ENCODE measurements at places on chromosomes 4 and X.

- DNase-seq, result no peak
Measured at GRCh38 chr4:44761306-44761705, 35.0 kb upstream of the GNPDA2 start.

DNA sequence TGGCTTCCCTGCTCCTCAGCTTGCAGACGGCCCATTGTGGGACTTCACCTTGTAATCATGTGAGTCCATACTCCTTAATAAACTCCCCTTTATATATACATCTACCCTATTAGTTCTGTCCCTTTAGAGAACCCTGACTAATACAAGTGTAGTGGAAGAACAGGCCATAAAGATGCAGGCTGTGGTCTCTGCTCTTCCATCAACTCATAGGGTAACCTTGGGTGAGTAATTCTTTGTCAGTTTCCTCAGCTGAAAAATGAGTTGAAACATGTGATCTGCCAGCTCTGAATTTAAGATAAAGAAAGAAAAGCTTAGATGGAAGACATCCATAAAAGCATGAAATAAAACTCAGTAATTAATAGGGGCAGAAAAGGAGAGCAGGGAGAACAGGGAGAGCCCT is 103.6 kb downstream of the ENOX2 start:
- no peak for DNase-seq

GRCh38 chrX:143304025-143304424 is 213.2 kb downstream of the SPANXN3 start:
- DNase-seq, result no peak

GRCh38 chr4:145565328-145565727 is 53.9 kb upstream of the MMAA start:
- no peak for DNase-seq

GRCh38 chrX:40096395-40097091 is 1.2 kb downstream of the BCOR start:
- no peak for DNase-seq

- DNase-seq, result no peak
Measured at GRCh38 chrX:132591719-132592275, 103.0 kb upstream of the MBNL3 start.

DNA sequence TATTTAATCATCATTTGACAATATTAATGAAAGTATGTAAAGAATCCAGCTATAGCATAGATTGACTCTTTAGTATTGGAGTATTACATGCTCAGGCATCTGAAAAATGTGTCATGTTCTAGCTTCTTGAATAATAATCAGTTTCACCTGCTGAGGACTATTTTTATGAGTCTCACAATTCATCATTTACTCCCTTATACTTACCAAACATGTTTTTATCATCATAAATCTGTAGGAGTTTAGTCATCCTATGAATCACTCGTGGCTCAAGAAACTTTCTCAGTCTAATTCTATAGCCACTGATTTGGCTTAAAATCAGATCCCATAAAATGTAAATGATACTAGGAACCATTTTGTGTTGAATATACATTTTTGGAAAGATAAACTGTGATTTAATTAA is 1616.1 kb downstream of the C4orf33 start:
- no peak for DNase-seq
